HFFc6 (cell line): ENCODE measurements at places on chromosomes 5 and 9. TPM values are rescaled to one million over a fixed set of nuclear protein-coding genes. Genes with fewer than 3 reads are reported as not detected.
A peak's percentile ranks its signal among the peaks of the same experiment; 100 is the strongest.

PCDHB5 gene
- total RNA-seq = 0.12 to 0.22 TPM (median 0.21 TPM) in 3 replicates

GRCh38 chr5:60688980-60689379 is 11.0 kb downstream of the DEPDC1B start:
- DNase-seq = no peak
- H3K36me3 ChIP-seq = no peaks in the 10 kb centered on the region
- H3K4me1 ChIP-seq = peaks cover 30% of the 10 kb centered on the region

TRPM6 gene
- total RNA-seq = not detected in 3 replicates

DNA sequence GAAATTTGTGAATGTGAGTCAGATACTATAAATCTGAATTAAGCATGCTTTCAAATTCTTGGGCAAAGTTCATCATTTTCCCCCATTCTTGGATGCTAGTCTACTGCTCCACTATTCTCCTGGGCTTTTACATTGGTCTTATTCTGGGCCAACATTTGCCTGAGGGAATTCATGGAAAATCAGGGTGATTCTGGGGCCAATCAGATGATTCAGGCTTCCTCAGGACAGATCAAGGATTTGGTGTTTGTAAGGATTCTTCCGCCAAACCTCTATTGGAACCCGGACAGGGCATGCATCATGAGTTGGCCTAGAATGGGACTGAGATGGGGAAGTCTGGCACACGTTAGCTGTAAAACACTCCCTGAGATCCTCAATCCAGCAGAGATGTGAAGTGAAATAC is 113.8 kb downstream of the MEF2C start:
- H3K27ac ChIP-seq = peak overlapping the region; percentile 47
- H3K27me3 ChIP-seq = no peaks in the 10 kb centered on the region
- peaks cover 4% of the 10 kb centered on the region; the same call in 1 of the 2 replicates for H3K36me3 ChIP-seq
- DNase-seq = peak; percentile 27
- H3K4me1 ChIP-seq = peaks cover 40% of the 10 kb centered on the region

- H3K36me3 ChIP-seq = no peaks in the 10 kb centered on the region
- H3K27me3 ChIP-seq = no peaks in the 10 kb centered on the region
These were observed 173.4 kb downstream of the NR3C1 start for GRCh38 chr5:143229896-143230675.

- no peaks in the 10 kb centered on the region for H3K4me1 ChIP-seq
- no peak overlapping the region for H3K27ac ChIP-seq
- peak; percentile 24 for DNase-seq
- H3K36me3 ChIP-seq = no peaks in the 10 kb centered on the region
- no peaks in the 10 kb centered on the region; the same call in 1 of the 2 replicates for H3K27me3 ChIP-seq
These were observed 100.5 kb upstream of the NMUR2 start for GRCh38 chr5:152505442-152506042.

MZB1 gene
- total RNA-seq = not detected in 3 replicates

SPINK4 gene
- total RNA-seq = not detected in 3 replicates

DNA sequence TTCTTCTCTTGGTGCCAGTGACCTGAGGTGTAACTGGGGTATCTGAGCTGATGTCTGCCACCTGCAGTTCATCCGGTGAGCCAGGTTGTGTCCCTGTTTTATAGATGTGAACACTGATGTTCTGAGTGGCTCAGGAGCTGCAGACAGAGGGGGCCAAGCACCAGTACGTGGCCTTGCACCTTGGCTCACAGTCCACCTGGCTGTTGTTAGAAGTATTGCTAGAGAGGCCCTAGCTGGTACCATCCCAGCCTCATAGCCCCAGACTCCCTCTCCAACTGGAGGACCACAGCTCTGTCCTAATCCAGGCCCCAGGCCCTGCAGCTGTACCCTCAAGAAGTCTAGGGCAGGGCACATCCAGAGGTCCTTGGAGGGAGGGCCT is 16.2 kb downstream of the PHF2 start:
- no peak overlapping the region for H3K27ac ChIP-seq
- H3K27me3 ChIP-seq = peaks cover 2% of the 10 kb centered on the region; the same call in 1 of the 2 replicates
- peaks cover 50% of the 10 kb centered on the region for H3K4me1 ChIP-seq
- no peaks in the 10 kb centered on the region for H3K36me3 ChIP-seq
- DNase-seq = no peak

- no peaks in the 10 kb centered on the region for H3K4me1 ChIP-seq
- H3K27ac ChIP-seq = no peak overlapping the region
- H3K4me3 ChIP-seq = no peak overlapping the region
- H3K27me3 ChIP-seq = peaks cover 48% of the 10 kb centered on the region
- H3K36me3 ChIP-seq = no peaks in the 10 kb centered on the region
These were observed 74.5 kb upstream of the BARHL1 start for GRCh38 chr9:132507670-132508469.

GRCh38 chr5:77428526-77428925 is 63.6 kb downstream of the WDR41 start:
- peaks cover 32% of the 10 kb centered on the region for H3K36me3 ChIP-seq
- H3K4me1 ChIP-seq = peaks cover 75% of the 10 kb centered on the region
- H3K27me3 ChIP-seq = no peaks in the 10 kb centered on the region
- DNase-seq = no peak
- H3K4me3 ChIP-seq = peak overlapping the region; percentile 36; the same call in 1 of the 2 replicates

- 0 out of 2 replicates have a peak, but pooled peaks cover 4% of the 10 kb centered on the region for H3K4me1 ChIP-seq
- peaks cover 12% of the 10 kb centered on the region for H3K27me3 ChIP-seq
- no peak overlapping the region for H3K27ac ChIP-seq
- no peak overlapping the region for H3K4me3 ChIP-seq
- no peak for DNase-seq
These were observed 49.5 kb downstream of the KLF4 start for GRCh38 chr9:107439991-107440456.

DNA sequence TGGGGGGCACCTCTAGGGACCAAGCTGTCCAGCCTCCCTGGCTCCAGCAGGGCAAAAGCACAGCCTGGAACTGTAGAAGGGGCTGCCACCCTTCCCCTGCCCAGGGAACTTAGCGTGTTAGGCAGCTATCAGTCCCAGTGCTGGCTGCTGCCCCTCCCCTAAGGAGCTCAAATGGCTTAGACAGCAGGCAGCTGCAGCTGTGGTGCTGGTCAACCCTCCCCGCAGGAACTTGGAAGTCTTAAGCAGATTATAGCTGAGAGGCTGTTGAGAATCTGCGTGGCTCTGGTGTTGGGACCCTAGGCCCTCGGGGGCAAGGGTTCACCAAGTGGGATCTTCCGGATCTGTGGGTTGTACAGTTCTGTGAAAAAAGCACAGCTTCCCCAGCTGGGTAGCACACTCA is 536.5 kb upstream of the CDH10 start:
- no peak overlapping the region for H3K4me3 ChIP-seq
- no peaks in the 10 kb centered on the region; the same call in 1 of the 2 replicates for H3K36me3 ChIP-seq
- no peak for DNase-seq
- no peaks in the 10 kb centered on the region for H3K4me1 ChIP-seq
- H3K27me3 ChIP-seq = no peaks in the 10 kb centered on the region; the same call in 1 of the 2 replicates
